ENCODE measurements at places on chromosomes 11 and 22.
A peak's percentile ranks its signal among the peaks of the same experiment; 100 is the strongest.

GRCh38 chr11:55357560-55358184 is 10.1 kb upstream of the OR4A15 start:
- DNase-seq, result no peak

DNA sequence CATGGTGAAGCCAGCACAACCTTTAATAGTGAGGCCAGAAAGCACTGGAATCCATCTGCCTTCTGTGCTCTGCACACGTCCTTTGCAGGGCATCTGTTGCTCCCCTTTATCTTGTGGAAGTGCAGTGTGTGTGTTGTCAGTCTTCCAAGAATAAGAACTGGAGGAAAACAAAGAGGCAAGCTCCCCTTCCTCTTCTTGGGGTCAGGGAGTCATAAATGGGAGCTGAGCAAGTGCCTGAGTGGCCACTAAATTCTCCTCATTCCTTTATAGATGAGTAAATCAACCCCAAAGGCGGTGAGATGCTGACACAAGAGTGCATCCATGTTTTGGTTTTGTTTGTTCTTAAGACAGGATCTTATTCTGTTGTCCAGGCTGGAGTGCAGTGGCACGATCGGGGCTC is 38.3 kb downstream of the WT1 start:
- no peak for DNase-seq

GRCh38 chr11:64268893-64269539 is 15.4 kb downstream of the BAD start:
- DNase-seq, result no peak

GRCh38 chr11:65895482-65895981 is 4.7 kb downstream of the FOSL1 start:
- DNase-seq, result no peak

DNA sequence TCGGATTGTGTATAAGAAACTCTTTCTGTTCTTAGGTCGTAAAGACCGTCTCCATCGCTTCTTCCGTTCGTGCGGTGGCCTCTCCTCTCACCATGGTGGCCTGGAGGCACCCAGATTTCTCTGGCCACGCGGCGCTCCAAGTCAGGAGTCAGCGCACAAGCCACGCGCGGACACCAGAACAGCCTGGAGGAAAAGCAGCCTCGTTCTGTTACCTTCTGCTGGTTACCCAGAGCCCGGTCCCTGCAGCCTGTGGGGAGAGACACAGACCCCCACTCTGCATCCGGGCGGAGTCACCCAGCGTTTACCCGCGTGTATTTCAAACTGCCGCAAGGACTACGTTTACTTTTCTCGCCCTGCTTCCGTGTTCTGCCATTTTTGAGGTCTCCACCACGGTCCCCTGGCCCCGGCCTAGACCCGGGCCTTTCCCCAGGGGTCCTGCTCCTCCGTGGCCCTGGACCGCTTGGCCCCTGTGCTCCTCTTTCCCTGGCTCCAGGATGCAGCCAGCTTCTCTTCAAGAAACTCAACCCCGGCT is 776.1 kb downstream of the BRD1 start:
- no peak for DNase-seq

DNA sequence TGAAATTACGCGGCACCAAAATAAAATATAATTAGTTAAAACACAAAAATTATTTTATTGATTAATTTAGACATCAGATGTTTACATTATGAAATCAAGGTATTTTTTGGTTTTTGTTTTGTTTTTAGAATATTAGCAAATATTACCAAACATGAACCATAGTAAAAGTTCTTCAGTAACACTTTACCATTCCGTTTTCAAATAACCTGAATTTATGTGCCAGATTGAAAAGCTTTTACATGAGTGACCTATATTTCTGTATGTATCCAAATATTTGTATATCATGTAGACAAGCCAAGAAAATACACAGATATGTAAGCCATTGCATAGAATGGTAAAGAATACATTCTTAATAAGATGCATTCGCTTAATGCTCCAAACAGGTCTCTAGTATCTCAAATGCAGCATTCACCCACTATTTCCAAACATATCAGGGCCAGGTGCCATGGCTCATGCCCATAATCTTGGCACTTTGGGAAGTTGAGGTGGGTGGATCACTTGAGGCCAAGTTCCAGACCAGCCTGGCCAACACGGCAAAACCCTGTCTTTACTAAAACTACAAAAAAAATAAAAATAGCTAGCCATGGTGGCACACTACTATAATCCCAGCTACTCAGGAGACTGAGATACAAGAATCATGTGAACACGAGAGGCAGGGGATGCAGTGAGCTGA is 102.4 kb upstream of the SERPIND1 start:
- DNase-seq, result no peak

GRCh38 chr11:13462901-13463778 is at the start of gene BTBD10:
Gene BTBD10 (minus strand): TSS chr11:13463222. CDS start chr11:13445124, 18,098 bp downstream.
- peak; percentile 95 for DNase-seq

DNA sequence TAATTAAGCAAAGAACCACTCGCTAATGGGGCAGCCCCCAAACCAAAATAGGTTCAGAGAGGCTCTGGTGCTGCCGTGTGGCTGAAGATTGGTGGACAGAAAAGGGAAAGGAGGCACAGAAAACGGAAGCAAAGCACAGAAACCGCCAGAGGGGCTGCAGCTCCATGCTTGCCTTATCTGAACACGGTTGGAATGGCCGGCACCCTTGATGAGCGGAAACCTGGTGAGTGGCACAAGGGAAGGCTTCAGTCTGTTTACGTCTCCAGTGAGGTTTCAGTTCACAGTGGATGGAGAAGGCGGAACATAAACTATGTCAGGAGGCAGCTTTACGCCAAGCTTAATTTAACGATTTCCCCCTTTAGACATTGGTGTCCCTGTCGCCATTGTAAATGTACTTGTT is 5.2 kb upstream of the PRR33 start:
- DNase-seq, result no peak

GRCh38 chr22:27349456-27349855 is 452.1 kb downstream of the MN1 start:
- DNase-seq, result no peak

- no peak for DNase-seq
Observed at GRCh38 chr22:46150655-46151477, 540 bp downstream of the PPARA start.

DNA sequence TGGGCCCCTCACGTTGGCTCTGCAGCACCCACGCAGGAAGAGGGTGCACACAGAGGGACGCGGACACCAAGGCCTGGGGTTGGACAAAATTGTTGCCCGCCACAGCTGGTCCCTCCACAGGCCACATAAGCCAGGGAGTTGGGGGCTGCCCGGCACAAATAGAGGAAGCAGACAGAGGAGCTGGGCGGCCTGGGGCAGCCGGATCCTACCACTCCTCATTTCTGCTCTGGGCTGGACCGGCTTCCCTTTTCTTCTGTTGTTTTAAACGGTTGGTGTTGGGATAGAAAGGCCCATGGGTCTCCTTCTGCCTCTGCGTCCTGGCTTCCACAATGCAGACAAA is 36.4 kb upstream of the LINC01488 start:
- no peak for DNase-seq

DNA sequence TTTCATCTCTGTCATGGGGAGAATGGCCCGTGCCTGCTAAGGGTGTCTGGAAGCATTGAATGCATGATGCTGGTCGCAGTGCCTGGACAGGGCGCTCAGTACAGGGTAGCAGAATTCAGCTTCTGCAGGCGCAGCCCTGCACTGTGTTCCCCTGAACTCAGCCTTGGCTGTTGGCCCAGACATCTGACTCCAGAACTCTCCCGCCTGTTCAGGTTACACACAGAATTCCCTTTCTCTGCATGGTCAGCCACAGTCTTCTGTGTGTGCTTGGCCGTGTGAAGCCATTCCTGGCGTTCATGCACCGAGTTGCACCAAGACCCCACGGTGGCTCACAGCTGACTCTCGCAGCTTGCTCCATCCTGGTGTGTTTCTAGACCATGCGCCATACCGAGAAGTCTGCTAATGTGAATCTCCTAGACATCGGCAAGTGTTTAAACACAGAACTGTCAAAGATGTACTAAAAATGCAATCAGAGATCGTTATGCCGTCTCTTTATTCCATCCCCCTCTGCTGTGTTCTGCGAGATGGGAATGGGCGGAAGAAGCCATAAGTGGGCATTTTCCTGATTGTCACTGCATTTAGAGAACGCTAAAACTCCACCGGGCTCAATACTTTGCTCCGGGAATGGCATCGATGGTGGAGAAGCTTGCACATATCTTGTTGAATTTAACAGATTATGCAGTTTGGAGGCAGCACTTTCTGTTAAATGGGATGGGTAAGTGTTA is 55.6 kb downstream of the MPPED1 start:
- DNase-seq, result peak; percentile 67

DNA sequence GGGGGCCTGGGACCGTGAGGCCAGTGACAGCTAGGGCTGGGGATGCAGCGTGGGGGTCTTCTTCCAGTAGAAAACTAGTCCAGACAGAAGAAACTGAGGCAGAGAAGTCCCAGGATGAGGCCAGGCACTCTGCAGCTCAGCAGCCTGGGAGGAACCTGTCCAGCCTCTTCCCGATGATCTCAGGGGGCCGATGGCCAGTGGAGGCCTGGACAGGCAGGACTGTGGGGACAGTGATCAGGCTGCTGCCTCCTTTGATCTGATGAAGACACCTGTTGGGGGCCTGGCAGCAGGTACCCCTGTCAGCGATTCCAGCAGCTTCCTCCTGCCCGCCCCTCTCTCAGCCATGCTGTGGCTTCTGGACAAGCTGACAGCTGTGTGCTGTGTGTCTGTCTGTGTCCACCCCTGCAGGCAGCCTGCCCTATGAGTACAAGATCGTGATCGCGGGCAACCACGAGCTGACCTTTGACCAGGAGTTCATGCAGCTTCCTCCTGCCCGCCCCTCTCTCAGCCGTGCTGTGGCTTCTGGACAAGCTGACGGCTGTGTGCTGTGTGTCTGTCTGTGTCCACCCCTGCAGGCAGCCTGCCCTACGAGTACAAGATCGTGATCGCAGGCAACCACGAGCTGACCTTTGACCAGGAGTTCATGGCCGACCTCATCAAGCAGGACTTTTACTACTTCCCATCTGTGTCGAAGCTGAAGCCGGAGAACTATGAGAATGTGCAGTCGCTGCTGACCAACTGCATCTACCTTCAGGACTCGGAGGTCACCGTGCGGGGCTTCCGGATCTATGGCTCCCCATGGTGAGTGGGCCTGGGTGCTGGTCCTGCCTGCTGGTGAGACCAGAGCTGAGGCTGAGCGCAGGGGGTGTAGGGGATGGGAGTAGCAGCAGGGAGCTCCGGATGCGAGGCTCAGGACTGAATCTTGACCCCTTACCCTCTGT is 62.6 kb downstream of the MPPED1 start:
- DNase-seq, result no peak

DNA sequence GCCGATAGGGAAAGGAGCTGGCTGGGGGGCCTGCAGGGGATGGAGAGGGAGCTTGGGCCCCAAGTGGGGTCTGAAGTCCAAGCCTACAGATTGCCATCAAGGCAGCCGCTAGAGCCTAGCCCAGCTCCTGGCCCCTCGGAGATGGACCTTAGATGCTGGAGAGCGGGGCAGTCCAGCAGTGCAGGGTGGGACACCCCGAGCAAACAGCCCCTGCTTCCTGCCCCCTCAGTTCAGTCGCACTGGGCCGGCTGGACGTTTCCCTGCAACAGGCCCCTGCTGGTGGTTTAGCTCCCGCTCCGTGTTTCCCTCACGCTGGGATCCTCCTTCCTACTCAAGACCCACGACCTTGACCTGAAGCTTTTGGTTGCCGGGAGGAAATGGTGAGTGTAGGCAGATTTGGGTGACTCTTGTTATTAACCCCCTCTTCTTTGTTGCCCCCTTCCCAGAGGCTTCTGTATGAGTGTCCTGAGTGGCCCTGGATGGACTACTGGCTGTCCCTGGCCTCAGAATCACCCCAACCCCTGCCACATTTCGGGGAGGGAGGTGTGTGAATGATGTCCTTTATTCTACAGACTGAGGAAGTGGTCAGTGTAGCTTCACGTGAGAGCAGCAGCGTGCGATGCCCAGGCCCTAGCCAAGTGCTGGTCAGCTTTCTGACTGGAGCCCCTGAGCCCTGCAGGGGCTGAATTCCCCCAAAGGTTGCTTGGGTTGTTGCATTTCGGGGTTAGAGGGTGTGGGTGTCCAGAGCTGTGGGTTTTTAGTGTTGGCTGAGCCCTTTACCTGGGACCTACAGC is 2.7 kb downstream of the ST3GAL4 start:
- DNase-seq, result no peak

DNA sequence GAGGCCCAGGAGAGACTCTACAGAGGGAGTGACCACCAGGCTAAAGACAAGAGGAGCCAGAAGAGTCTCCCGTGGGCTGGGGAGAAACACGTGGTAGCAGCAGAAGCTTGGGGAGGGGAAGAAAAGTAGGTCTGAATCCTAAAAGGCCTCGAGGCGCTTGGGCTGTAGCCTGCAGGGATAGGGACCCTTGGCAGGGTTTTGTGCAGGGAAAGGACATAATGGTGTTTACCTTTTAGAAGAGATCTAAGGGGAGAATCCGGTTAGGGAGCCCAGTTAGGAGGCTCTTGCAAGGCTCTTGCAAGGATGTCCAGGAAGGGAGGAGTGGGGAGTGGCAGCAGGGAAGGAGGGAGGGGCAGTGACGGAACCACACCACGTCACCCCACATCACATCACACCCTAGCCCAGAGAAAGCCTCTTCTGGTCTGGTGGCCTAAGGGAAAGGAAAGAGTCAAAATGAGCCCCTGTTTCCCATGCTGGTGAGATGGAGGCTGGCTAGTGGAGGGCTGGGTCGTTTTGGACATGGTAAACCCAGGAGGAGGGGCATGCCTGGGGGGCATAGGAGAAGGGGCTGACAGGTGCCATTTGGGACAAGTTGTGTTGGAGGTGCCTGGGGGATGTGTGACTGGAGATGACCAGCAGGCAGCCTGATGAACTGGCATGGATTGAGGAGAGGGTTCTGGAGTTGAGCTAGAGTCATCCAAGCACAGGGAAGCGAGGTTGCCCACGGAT is 6.2 kb upstream of the FAM83F start:
- DNase-seq, result no peak

GRCh38 chr22:41828516-41828915 is 4.4 kb upstream of the SREBF2 start:
- DNase-seq, result no peak

DNA sequence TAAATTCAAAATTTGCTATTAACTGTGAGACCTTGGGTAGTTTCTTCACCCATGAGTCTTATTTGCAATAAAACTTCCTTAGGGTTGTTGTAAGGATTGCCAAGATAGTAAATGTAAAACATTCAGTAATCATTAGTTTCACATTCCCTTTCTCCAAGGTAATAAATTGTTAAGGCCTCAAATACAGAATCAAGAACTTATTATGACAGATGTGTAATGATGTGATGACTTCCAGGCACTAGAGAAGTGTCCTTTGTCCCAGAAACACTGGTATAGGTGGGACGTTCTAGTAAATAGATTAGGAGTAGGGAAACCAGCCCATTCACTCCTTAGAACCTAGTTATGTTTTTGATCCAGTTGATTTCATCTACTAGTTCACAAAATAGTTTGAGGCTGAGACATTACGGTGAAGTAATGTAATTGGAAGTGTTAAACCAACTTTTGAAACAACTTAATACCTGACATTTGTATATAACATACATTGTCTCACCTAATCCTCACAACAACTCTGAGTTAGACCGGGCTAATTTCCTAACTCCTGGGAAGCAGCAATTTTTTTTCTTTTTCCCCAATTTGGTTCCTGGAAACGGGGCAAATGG is 25.5 kb downstream of the CTNND1 start:
- DNase-seq, result no peak

DNA sequence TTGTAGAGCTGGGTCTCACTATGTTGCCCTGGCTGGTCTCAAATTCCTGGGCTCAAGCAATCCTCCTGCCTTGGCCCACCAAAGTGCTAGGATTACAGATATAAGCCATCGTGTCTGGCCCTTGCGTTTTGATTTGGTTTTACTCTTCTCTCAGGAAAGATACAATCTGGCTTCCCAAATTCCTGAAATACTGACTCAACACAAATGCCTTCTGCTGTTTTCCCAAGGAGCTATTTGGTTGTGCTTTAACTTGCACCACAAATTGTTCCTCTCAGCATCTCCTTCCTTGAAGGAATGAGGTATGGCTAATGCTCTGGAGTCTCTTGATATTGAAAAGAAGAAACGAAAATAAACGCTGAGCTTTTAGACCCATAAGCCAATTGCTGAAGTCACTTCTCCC is 110.0 kb upstream of the PAX6 start:
- no peak for DNase-seq

Data from cerebellar cortex (tissue), 1 donor.